Effector memory CD8-positive, alpha-beta T cell (primary cell): ENCODE measurements at places on chromosomes 5 and 9.
A peak's percentile ranks its signal among the peaks of the same experiment; 100 is the strongest.

DNA sequence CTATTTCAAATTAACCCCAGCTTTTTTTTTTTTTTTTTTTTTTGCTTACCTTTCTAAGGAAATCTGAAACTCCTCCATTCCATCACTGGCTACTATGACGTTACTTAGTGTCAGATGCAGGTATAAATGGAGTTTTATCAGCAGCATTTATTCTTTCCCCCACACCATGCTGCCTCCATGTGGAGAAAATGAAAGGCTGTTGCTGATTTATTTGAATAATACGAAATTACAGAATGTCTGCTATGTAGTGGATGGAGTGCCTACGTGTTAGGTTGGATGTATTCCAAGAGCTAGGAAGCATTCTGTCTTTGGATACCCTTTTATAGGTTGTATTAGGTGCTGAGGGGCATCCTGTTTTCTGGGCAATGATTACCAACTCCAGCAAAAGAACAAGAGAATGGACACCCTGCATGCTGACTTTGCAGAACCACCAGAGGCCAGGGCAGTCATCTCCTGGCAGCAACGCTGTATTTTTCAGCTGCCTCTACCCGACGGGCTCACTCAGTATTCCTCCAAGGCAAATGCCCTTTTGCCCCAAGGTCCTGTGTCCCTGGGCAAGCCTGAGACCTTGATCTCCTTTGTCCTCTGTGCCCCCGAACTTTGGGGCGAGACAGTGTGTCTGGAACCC lies 199.5 kb downstream of the ALDH1A1 start:
- DNase-seq, result no peak

DNA sequence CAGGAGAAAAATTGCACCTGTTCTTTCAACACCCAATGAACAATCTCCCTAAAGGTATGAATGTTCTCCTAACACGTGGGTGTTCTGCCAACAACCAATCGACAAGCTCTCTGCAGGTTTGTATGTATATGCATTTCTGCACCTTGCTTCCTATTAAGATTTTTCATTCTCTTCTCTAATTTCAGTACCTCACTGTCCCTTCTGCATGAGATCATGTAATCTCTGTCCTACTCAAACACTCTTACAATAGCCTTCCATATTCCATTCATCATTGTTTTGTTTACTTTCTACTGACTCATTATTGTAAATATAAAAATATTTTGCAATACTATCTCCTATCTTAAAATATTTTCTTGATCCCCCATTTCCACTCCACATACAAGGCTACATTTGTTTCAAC lies 382.0 kb downstream of the CDH12 start:
- DNase-seq, result no peak

- DNase-seq, result peak; percentile 19
These were observed 93.3 kb downstream of the KIAA0825 start for GRCh38 chr5:94524841-94525697.

DNA sequence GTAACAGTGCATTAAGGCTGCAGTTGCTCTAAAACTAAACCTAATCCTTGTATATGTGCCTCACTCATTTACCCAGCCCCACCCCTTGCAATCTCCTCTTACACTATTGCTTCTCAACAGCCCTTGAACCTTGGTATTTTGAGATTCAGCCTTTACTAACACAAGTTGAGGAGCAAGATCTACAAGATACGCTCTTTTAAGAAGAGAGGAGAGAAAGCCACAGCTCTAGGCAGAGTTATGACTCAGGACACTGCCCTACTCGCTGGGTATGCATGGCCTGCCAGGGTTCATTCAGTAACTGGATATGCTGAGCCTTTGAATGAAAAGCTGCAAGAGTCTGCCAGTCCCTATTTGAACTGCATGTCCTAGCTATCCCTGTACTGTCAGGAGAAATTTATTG lies 219.5 kb downstream of the PCSK5 start:
- DNase-seq, result no peak

GRCh38 chr9:78746010-78746409 lies 449.1 kb downstream of the PSAT1 start:
- no peak for DNase-seq

- no peak for DNase-seq
These were observed 45.2 kb downstream of the DUSP1 start for GRCh38 chr5:172725785-172726184.

DNA sequence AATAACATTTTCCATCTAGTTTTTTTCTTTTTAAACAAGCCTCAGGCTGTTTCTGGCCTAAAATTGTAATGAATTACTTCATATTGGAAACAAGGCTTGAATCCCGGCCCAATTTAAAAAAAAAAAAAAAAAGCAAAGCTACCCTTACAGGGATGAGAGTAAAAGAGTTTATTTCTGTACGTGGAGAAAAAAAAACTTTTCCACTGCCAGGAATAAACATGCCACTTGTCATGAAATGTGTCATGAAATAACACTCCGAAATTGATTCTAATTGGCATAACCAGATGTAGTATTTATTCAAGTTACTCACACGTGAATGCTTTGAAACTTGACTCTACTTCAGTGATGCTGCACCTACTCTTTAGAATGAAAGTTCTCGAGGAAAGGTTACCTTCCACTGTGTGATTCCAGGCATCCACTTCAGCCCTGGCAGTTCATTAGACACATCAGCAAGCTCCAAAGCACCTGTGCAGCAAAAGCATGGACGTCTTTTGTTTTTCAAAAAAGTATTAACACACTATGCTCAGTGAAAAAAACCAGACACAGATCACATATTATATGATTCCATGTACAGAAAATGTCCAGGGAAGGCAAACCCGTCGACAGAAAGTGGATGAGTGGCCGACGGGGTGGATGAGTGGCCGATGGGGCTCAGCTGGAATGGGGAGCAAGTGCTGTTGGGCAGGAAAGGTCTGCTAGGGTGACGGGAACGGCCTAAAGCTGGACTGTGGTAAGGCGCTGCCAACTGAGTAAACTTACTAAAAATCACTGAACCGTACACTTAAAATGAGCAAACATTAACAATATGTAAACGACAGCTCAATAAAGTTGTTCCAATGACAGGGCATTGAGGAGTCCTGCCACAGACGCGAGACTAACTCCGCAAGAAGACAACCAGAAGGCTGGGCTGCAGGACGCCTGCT lies 21.2 kb downstream of the NSUN2 start:
- DNase-seq, result no peak

DNA sequence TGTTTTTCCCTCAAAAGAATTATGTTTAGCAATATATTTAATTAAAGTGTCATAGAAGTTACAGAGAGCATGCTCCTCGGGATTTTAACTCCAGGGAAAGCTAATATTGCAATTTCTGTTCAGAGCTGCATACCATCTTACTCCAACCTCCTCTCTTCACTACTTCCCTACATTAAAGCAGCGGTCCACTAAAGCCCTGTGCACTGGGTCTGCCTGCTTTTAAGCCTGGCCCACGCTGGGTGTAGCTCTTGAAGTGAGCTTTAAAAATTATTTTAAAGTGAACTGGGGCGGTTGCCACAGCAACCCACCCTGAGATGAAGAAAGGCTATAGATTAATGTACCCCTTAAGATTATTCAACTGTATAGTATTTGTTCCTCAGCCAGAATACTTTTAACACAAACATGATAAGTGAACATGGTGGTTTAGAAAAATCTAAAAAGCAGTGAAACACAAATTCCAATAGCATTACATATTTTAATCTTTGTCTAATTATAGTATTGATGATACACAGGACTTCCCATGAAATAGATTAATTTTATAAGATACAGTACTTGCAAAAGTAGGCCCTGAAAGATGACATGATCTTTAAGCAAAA lies 3.9 kb upstream of the MEF2C start:
- no peak for DNase-seq

GRCh38 chr5:171770153-171770552 lies 15.5 kb upstream of the SMIM23 start:
- DNase-seq, result no peak

DNA sequence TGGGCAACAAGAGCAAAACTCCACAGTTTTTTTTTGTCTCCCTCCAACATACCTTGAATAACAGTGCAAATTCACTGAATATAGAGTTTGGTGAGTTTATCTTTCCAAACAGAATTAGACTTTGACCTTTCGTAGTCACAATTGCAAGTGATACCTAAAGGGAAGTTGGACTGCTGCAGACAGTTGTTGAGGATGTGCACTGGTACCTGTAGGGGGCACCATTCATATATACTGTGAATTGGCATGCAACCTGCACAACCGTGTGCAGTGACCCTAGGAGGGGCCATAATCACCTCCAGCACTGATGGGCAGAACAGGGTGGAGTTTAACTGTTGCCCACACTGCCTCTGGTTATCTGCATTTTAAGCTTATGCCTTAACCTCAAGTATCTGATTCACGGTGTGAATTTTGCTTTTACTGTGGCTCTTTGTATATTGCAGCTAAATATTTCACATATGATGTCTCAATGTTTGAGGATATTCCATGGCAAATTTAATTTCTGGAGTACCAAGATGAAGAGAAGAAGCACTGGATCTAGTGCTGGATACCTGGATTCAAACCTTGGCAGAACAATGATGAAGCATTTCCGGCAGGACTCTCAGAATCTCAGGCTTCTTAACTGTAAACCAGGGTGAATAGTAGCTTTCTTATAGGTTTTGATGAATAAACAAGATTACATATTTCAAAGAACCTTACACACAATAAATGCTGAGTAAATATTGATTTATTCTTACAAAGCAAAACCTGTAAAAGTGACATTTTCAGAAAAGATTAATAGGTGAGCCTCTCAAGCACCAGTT lies 144.3 kb downstream of the ACTBL2 start:
- no peak for DNase-seq

DNA sequence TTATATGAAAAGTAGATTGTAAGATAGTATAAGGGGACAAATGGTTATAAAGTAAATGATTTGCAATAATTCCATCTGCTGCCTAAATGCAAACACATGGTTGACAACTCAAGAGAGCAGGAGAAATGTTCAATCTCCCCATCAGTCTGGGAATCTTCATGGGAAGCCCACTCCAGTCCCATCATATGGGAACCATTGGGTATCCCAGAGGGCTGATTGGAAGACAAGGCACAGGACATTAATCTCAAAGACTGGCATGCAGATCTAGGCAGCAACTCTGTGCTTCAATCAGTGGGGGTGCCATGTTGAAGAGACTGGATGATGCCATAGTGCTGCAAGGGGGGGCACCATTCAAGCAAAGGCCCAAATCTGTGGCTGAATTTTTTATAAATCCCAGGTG lies 193.1 kb upstream of the PDE4D start:
- DNase-seq, result no peak

- DNase-seq, result no peak
These were observed 78.6 kb downstream of the AMBP start for GRCh38 chr9:113999256-114000062.

DNA sequence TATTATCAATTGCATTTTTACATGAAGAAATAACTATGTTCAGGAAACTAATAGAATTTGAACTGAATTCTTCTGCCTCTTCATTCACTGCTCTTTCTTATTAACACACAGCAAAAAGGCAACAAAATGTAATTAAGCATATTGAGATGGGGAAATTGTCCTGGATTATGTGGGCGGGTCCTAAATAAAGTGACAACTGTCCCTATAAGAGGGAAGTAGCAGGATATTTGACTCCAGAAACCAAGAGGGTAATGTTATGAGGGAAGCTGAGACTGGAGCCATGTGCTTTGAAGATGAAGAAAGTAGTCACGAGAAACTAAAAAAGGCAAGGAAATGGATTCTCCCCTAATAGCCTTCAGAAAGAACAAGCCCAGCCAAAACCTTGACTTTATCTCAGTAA lies 311.2 kb upstream of the PIK3R1 start:
- DNase-seq, result no peak

DNA sequence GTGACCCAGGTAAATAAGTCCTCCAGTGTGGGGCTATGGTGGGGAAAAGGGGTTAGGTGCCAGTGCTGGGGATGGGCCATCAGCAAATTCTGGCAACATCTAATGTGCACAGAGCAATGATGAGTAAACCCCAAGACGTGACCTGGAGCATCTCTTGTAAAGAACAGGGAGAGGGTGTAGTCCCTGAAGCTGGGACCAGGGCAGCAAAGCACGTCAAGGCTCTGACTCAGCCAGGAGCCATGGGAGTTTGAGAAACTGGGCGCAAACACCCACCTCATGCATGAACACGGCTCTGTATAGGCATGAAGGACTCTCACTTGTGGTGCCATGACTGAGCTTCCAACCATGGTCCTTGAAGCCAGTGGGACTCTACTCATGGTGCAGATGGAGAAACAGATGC lies 51.8 kb downstream of the DUSP1 start:
- DNase-seq, result no peak

- DNase-seq, result no peak
These were observed 284.8 kb downstream of the SEC61B start for GRCh38 chr9:99506747-99507348.

DNA sequence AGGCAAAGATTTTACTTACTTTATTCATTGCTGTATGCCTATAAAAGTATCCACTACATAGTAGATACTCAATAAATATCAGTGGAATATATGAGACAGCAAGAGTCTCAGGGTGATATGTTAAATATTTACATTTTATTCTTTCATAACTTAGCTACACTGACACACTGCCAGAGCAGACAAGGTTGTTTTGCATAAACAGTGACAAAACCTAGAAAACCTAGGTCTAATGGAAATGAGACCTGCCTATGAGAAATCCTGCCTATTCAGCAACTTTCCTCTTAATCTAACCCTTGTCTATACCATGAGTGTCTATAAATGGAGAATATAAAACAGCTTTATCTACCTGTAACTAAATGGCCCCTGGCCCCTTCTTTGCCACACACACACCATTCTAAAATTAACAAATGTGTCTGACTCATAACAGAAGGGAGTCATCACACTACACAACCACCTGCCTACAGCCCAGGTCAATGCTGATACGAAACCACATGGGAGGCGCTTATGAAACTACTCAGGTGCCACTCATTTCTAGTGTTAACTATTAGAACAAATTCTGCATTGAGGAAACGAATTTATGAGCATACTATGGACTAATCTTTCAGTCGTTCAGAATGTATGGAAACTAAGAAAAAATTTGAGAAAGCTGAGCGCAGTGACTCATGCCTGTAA lies 60.3 kb downstream of the UBAP2 start:
- DNase-seq, result no peak

- DNase-seq, result no peak
These were observed 169.1 kb downstream of the CSNK1G3 start for GRCh38 chr5:123681061-123681460.

DNA sequence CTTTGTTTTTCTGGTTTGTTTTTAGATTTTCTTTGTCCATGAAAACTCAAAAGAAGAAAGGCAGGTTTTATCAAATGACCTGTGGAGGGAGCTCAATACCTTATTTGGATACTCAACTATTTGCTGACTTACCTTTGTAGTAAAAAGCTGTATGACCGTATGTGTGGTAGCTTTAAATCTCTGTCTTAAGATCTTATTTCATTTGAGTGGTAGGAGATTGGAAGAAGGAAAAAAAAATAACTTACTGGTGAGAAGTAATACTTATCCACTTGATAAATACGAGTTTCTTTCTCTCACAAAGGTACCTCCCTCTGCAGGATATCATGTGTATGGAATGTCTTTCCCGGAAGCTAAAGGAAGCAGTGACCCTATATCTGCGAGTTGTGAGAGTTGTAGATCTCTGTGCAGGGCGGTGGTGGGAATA lies 15.0 kb downstream of the FBXO38 start:
- DNase-seq, result no peak

DNA sequence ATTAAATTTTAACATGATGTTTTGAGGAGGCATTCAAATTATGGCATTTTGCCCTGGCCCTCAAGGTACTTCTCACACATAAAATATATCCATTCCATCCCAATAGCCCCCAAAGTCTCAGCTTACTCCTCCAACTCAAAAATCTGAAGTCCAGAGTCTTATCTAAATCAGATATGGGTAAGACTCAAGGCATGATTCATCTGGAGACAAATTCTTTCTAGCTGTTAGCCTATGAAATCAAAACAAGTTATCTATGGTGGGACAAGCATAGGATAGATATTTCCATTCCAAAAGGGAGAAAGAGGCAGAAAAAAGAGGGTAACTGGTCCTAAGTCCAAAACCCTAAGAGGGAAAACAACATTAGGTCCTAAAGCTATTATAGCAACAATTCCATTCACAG lies 408.4 kb downstream of the ZNF608 start:
- no peak for DNase-seq
